ENCODE measurements at places on chromosomes 12 and 14.
A peak's percentile ranks its signal among the peaks of the same experiment; 100 is the strongest.

DNA sequence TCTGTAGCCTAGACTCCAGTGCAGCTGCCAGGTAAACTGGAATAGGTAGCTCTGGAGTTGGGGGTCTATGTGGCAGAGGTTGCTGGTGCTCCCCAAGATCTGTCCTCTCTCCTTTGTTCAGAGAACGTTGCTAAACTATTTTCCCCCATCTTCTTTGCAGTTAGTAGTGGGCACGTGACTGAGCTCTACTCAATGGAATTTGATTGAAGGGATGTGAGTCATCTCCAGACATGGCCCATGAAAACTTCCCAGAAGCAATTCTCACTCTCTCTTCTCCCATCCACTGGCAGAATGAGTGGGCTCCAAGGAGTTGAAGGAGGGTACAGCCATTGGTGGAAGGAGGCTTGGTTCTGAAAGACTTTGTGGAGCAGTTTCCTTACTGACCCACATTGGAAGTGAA, 44.0 kb downstream of the PAH start:
- DNase-seq = no peak

- DNase-seq = no peak
These were observed 67.0 kb upstream of the CAND1 start for GRCh38 chr12:67202011-67202677.

GRCh38 chr12:79071498-79071897, 206.9 kb downstream of the SYT1 start:
- no peak for DNase-seq

DNA sequence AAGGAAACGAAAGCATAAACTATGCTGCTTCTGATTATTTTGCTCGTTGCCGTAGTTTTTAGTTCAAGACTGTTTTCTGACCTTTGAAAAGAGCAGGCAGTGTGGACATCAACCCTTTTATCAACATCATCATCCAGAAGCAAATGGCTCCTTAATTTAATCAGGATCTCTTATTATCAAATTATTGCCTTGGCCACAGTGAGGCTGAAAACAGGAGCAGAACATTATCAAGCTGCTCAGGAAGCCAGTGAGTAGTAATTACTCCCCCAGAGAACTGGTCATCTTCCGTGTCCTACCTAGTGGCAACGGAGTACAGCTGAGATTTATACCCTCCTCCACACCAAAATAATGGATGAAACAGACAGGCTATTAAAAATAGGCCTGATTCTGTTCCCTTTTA, 2.2 kb upstream of the DIABLO start:
- no peak for DNase-seq

GRCh38 chr12:100368066-100368465, 11.2 kb downstream of the SLC17A8 start:
- no peak for DNase-seq

DNA sequence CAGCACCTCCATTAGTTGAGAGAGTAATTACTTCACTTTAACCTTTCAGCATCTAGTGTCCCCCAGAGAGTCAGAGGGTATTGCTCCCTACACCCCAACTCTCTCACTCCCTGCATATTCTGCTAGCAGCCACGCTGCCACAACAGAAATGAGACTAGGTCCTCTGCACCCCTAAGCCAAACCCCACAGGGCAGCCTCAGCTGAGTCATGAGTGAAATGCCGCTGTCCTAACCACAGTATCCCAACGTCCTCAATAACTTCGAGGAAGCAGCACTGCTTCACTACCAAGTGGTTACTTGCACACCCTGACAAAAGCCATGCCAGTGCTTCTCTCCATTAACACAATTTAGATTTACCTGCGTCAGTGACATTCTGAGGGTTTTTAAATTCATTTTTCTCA, 6.9 kb upstream of the LYZ start:
- no peak for DNase-seq

GRCh38 chr14:79680087-79680486, 531.2 kb downstream of the DIO2 start:
- DNase-seq = no peak

- DNase-seq = no peak
These were observed 159.9 kb downstream of the DUSP6 start for GRCh38 chr12:89192429-89192828.

DNA sequence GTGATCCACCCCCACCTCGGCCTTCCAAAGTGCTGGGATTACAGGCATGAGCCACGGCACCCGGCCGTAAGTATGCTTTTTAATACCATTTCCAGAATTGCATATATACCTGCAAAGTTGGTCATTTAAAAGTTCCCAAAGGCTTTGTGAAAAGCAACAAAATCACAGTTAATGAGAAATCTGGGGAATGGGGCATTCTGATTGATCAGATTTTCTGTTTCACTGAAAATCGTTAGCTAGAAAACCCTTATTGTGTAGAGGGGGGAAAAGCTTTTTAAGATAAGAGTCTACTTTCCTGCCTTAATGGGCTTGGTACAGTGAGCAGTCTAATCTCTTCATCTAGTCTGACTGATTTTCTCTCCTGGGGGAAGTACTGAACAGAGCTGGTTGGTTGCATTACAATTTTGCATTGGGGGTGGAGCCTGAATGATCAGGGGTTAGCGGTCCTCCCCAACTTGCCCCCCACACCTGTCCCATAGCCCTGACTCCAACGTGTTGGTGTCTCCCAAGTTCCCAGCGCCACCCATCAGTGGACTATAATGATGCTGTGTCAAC, 23.8 kb downstream of the IL31 start:
- DNase-seq = no peak

- DNase-seq = no peak
These were observed 95.8 kb upstream of the ATXN7L3B start for GRCh38 chr12:74441872-74442271.

GRCh38 chr12:104371043-104371870, 67.7 kb downstream of the EID3 start:
- no peak for DNase-seq

DNA sequence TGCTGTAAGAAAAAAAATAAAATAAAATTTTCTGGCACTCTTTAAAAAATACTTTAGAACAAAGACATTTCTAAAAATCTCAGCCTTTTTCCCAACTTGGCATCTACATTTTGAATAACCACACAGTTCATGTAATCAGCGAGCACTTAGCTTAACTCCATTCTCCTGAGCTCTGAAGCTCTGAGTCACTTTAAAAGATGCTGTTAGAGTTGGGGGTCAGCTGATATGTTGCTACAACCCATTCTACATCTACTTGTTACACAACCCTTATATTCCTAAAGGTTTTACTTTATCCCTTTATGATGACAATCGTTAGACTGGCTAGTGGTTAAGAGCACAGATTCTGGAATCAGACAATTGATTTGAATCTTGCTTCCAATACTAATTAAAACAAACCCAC, 48.3 kb downstream of the SLC41A2 start:
- no peak for DNase-seq

GRCh38 chr12:33628087-33628486, 188.5 kb upstream of the SYT10 start:
- DNase-seq = no peak

- DNase-seq = no peak
These were observed 8.8 kb downstream of the GPR33 start for GRCh38 chr14:31479027-31479426.

DNA sequence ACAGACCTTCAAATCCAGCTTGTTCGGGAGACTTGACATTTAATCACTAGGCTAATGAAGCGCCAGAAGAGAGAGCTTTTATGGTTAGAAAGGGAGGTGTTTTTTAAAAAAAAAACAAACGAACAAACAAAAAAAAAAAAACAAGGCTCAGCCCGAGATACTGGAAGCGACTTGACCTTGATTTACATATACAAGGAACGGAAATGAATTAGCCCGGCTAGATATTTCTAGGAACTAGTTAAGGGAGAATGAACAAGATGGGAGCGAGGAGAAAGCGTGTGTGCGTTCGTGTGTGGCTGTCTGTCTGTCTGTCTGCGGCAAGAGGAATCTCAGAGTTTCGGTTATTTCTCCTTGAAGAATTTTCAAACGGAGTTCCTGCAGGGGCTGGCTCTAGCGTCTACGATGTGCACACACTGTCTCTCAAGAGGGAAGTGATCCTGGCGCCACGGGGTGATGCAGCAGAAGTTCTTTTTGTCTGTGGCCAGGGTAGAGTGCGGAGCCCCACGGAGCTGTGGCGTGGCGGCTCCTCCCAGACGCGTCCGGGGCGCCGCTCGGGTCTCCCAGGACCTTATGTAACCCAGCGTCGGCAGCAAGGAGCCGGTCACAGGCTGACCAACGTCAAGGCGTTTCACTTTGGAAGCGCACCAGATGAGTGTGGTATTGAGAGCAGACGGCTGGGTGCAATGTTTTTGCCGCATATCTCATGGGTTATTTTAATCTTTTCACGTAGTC, 18.8 kb downstream of the SOCS2 start:
- peak; percentile 45 for DNase-seq

DNA sequence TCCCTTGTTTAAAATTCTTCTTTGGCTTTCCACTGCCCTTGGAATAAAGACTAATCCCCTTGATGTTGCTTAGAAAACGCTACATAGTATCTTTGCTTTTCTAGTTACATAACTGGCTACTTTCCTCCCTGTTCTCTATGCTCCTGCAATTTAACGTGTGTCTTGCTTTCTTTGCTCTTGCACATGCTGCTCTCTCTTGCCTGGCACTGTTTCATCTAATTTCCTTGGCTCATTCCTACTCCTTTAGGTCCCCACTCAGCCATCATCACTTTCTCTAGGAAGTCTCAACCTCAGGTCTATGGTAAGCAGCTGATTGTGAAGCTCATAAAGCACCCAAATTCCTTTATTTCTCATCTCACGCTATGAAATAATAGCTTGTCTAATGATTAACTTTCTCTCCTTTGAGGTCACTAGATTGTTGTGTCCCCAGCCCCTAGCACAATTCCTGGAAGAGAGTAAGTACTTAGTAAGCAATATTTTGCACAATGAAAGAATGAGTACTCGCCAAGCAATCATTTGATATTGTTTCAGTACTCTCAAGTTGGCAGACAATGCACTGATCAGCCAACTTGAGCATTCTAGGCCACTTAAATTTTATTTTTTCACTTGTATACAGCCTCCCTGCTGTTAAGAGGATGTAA, 3.3 kb downstream of the ALDH6A1 start:
- DNase-seq = no peak

DNA sequence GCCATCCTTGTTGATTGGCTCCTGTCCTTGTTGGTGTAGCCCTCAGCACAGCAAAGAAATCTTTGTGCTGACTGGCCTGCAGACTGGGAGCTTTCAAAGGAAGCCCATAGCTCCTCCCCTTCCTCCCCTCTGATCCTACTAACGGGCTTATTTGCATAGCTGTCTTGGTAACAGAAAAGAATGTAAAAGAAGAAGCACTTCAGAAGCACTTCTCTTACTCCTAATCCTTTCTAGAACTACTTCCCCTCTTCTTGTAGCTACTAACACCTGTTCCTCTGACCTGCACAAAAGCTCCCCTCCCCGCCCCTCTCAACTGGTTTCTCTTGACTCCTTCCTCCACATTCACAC, 14.3 kb upstream of the RIC8B start:
- DNase-seq = no peak

GRCh38 chr12:109524466-109525278, 47.2 kb downstream of the UBE3B start:
- DNase-seq = no peak

DNA sequence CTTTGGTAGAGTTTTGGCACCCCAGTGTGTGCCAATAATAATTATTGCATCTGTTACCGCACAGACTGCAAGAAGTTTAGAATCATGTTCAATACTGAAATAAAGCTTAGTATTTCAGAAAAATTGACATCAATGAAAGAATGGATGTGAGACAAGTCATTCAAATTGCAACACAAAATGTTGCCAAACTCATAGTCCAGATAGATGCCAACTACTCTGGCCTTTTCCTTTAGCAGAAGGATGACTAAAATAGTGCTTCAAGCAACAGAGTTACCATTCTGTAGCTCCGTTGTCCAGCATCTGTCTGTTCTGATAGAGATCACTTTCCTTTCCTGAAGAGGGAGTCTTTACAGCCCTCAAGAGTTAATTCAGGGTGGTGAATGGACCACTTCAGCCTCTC, 77.5 kb downstream of the LIN7A start:
- DNase-seq = no peak

DNA sequence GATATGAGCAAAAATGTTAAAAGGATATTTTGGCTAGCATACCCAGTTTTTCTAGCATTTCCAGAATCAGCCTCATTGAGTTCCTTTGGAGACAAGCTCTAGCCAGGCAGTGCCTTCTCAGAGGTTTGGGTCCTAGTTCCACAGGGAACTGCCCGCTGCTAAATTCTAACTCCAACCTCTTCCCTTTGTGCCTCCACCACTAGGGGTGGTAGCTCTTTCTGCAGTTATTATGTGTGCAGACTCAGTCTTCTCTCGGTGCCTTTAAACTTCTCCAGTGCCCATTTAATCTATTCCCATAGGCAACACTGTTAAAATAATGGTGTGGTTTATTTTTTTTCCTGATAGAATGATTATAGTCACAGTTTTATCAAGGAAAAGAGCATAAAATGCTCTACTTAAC, 21.5 kb upstream of the SLC25A3 start:
- no peak for DNase-seq

- no peak for DNase-seq
These were observed 81.4 kb downstream of the PIWIL1 start for GRCh38 chr12:130419116-130419515.

DNA sequence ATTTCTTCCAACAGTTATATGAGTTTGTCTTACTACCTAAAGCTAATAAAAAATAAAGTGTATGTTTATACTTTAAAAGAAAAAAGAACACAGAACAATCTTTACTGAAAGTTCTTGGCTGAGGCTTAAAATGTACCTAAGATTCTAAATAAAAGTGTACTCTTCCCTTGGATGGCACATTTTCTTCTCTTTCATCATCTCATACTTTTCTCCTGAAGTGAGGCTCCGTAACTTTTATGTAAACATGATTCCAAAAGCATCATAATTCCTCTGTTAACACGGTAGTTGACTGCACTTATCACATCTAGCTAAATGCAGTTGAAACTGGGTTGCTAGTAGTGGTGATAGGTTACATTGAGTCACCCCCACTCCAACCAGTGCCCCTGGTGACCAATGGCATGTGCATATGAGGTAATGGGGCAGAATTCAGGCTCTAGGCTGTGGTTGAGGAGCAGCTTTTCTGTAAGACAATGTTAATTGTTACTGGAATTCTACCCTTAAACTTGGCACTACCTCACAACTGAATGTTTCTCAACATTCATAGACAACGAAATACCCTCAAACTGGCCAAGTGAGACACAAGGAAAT, 38.4 kb downstream of the WASHC3 start:
- no peak for DNase-seq

GRCh38 chr12:92459850-92460249, 242.9 kb upstream of the PLEKHG7 start:
- DNase-seq = no peak

DNA sequence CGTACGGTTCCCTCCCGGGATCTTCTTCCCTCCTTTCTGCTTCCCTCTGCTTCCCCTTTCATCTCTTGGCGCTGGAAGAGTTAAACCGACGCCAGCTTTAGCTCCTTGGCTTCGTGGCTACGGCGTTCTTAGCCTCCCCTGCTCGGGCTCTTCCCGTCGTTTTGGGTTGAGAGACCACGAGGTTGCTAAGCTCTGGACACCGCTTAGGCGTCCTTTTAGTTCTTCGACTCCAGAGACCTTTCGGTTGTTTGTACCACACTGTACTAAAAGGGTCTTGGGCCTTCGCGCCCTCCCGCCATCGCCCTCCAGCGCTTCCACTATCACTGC, 545 bp downstream of the CPSF2 start:
- DNase-seq = no peak
